T-cell (primary cell): ENCODE measurements at places on chromosomes 5 and 9.

- no peak for DNase-seq
Measured at GRCh38 chr9:2389404-2389803, 232.2 kb upstream of the VLDLR start.

DNA sequence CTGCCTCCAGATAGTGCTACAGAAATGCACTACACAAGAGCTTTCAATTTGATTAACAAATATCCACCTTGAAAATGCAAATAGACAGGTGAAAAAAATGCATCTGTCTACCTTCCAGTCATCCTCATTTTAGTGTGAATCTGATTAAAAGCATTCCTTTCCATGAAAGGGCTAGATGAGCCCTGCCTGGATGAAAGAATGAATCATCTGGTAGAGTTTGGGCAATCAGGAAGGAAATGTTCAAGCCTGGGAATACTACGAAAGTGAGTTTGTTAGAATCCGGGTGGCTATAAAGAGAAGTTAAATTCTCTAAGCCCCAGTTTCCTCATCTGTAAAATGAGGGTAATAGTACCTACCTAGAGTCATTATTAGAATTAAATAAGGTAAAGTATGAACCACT lies 142.6 kb downstream of the FAM114A2 start:
- DNase-seq, result no peak

DNA sequence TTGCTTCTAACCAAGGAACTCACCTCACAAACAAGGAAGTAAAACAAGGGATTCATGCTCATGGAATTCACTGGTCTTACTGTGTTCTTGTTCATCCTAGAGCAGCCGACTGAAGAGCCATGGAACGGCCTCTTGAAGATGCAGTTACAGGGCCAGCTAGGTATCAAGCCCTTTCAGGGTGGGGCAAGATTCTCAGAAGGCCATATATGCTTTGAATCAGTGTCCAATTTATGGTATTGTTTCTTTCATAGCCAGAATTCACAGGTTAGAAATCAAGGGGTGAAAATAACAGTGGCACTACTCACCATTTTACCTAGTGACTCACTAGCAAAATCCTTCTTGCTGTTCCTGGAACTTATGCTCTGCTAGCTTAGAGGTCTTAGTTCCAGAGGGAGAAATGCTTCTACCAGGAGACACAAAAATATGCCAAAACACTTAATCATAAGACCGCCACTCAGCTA lies 159.5 kb upstream of the CDH10 start:
- DNase-seq, result no peak

DNA sequence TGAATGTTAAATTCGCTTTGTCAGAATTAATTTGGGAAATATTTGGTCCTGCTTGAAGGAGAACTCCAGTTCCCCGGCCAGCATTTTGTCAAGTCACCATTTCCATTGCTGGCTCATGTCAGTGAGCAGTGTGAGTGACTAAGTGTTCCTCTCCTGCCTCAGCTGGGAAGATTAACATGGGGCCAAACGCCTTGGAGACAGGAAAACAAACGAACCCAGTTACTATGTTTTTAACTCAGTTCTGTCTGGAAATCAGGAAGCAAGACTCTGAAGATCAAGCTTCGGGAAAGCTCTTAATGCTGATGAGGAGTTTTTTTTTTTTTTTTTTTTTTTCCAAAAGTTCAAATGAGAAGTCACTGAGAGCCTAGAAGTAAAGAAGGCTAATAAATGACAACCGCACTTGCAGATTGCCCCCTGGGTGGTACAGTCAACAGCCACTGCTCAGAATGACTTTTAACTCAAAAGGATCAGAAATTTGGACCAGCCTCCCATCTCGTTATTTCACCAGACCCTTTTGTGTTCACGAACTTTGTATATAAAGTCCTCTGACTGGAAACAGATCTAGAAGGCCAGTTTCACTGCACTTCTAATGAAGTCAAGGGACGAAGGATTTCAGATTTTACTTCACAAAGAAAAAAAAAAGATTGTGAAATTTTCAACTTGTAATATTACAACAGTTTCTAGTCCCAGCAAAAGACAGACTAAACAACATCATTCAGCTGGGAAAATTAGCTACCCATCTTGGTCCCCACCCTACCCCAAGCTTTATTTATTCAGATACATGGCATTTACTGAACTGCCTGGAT lies 121.3 kb downstream of the LHFPL2 start:
- DNase-seq, result no peak

- DNase-seq, result no peak
Measured at GRCh38 chr9:82558855-82559630, 503.9 kb downstream of the RASEF start.

GRCh38 chr5:173664154-173664526 lies 47.7 kb upstream of the BOD1 start:
- DNase-seq, result no peak
